Mesenteric fat pad (tissue), 1 donor: ENCODE measurements at places on chromosomes 12 and 14.

DNA sequence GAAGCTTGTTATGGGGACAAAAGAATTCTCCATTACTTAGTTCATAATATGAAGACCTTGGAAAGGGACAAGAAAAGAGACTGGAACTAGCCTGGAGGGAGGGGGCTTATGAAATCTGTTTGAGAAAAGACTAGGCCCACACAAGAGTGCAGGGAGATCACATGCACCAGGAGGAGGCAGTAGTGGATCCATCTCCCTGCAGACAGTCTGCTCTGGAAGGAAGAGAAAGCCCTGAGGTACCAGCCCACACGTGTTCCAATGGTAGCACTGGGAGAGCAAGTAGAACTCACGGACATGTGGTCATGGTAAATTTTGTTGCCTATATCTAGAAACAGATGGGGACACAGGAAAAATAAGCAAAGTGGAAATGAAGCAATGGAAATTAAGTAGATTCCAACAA, 445.4 kb downstream of the SOX5 start:
- no peak for DNase-seq

- DNase-seq, result no peak
Observed at GRCh38 chr14:66174453-66174891, 311.7 kb upstream of the CCDC196 start.

- DNase-seq, result peak; percentile 80
Observed at GRCh38 chr14:99268810-99269707, 2.9 kb downstream of the BCL11B start.

- no peak for DNase-seq
Observed at GRCh38 chr12:164207-164606, 49.8 kb downstream of the SLC6A12 start.

DNA sequence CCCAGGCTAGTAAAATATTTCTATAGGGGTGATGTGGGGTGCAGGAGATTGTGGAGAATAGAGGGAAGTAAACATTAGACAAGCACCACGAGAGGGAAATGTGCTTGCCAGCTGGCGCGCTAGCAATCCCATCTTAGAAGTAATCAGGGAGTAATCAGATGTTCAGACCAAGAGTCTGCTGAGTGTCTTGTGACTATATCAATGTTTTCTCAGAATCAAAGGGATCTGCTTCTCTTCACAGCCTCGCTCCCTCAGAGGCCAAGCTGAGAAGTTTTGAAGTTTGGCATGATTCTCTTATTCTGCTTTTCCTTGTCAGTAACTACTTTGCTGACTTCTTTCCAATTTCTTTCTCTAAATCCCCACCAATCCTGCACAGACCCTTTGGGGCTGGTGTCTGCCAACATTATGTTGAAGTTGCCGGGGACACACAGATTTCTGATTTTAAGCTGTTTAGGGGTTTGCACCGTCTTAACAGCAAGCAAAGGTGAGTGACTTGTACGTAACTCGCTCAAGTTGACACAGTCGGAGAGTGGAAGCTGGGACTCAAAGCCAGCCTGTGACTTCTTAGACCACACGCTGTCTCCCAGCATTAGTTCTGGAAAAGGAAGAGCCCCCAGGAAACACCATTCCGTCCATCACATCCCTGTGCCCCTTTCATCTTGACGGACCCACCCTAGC, 22.0 kb upstream of the TSPAN9 start:
- no peak for DNase-seq

DNA sequence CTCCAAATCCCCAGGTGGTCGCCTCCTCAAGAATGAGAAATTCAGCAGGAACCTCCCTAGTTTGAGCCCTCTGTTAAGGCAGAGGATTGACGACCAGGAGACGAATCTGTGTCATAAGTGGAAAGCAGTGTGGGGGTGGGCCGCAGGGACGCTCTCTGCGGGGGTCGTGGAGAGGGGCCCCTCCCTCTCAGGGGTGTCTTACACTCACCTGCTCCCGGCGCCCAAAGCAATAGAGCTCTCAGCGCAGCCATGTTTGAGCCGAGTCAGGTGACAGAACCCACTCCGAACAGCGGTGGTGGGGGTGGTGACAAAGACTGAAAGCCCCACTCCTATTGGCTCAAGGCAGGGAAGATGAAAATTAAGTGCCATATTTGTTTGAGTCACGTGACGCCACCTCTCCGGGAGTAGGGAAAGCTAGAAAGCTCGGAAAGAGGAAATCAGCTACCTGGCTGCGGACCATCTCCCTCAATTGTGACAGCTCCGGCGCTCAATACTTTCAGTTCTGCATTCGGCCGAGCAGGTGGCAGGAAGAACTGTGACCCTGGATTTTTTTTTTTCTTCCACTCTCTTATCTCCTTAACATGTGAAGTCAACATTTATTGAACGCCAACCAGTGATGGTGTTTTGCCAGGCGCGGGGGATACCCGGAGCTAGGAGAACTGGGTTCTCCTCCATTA, at the start of gene ZFYVE26:
TSS of gene ZFYVE26 (minus strand) at position 265 of the 677 bp plus-strand sequence. CDS start 627 bp downstream, outside the sequence.
- DNase-seq, result peak; percentile 91

GRCh38 chr14:26870722-26871617, 273.1 kb upstream of the NOVA1 start:
- no peak for DNase-seq

DNA sequence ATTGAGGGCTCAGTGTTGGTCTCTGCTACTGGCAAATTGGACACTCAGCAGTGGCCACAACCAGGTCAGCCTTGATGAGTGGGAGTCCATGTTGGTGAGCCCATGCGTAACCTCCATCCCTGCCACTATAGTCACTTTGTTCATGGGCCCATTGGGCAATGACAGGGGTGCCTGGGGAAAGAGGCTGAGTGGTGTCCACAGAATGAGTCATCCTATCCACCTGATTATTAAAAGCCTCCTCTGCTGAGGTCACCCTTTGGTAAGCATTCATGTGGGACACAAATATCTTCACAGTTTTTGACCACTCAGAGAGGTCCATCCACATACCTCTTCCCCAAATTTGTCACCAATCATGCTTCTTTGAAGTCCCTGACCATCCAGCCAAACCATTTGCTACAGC, 50.0 kb downstream of the FIGNL2 start:
- DNase-seq, result no peak

DNA sequence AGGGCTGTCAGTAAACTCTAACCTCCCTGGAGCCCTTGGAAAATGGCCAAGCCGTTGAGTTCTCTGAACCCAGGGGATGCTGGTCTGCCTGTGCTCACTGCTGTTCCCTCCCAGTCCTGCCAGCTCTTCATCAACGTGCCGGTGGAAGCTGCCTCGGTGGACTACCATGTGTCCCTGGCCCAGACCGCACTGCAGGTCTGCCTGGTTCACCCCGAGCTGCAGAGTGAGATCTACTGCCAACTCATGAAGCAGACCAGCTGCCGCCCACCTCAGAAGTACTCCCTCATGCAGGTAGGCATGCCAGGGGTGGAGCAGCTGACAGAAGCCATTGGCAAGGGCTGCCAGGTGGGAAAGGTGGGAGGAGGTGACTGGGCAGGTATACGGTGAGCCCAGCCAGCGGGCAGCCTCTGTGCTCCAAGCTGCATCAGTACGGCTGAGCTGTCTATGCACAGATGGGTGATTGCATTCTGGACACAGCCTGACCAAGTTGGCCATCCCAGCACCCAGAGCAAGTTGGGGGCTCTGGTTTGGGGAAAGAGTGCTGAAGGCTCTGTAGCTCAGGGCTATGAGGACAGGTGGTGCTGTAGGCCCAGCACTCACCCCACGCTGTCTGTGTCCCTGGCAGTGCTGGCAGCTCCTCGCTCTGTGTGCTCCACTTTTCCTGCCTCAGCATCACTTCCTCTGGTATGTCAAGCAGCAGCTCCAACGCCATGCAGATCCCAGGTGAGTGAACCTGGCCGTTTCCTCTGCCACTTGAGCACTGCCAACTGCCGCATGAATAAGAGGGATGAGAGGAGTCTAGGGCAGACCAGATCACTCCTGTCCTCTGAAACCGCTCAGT, 21.9 kb downstream of the PIGH start:
- peak; percentile 86 for DNase-seq

- DNase-seq, result no peak
Observed at GRCh38 chr12:3164454-3165077, 87.4 kb downstream of the TSPAN9 start.

DNA sequence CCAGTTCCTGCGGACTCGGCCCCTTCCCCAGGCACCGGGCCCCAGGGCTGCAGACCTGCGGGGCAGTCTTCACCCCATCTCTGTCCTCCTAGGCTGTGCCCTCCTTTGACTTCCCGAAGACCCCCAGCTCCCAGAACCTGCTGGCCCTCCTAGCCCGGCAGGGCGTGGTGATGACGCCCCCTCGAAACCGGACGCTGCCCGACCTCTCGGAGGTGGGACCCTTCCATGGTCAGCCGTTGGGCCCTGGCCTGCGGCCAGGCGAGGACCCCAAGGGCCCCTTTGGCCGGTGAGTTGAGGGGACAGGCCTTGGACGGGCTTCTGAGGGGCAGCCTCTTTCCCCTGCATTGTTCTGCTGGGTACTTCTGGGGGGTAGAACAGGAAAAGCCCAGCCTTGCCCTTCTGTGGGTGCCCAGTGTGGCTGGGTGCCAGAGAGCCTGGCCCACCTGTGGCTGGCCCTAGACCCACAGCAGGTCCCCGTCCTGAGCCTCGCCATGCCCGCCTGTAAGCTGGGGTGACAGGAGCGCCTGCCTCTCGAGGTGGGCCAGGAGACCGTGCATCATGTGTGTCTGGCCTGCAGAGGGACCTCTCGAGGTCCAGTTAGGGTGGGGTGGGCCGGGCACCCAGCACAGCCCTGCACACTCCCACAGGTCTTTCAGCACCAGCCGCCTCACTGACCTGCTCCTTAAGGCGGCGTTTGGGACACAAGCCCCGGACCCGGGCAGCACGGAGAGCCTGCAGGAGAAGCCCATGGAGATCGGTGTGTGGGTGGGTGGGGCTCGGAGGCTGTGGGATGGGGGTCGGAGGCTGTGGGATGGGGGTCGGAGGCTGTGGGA, 12.6 kb upstream of the PUS1 start:
- no peak for DNase-seq

DNA sequence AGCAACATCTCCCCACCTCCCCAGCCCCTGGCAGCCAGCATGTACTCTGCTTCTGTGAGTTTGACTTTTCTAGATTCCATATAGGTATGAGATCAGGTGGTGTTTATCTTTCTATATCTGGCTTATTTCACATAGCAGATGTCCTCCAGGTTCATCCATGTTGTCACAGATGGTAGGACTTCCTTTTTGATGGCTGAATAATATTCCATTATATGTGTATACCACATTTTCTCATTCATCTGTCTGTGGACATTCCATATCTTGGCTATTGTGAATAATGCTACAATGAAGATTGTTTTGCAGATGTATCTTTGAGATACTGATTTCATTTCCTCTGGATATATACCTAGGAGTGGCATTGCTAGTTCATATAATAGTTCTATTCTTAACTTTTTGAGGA, 18.4 kb downstream of the ALKBH2 start:
- DNase-seq, result no peak

GRCh38 chr14:58829594-58829993, 191.8 kb downstream of the DACT1 start:
- no peak for DNase-seq

DNA sequence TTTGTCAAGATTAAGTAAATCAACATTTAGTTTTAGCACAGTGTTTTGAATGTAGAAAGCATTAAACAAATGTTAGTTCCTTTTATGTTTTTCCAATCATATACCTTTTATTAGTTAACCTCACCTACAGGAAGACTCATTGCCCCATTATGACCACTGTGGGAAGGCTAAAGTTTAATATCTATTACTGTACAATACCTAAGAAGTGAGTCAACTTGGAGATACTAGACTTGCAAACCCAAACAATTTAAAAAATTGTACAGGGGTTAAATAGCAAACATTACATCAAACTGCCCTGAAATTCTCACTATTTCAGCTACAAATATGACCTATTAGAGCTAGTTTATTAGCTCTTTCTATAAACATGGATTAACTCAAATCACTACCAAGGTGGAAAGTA, 8.6 kb upstream of the G2E3 start:
- no peak for DNase-seq

DNA sequence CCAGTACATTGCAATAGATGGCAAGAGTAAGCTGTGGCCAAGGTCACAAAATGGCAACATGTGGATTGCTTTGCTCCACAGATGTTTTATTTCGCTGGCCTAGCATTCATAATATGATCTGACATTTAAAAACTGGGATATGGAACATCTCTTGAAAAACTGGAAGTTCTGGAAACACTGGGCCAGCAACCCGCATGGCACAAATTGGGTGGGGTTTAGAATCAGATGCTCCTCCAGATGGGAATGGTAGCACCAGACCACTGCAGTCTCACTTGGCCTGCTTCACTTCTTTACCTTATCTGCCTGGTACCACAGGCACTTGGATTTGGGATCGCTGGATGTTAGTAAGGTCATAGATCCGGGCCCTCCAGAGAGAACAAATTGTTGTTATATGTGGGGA, 10.1 kb downstream of the ZC2HC1C start:
- DNase-seq, result no peak

DNA sequence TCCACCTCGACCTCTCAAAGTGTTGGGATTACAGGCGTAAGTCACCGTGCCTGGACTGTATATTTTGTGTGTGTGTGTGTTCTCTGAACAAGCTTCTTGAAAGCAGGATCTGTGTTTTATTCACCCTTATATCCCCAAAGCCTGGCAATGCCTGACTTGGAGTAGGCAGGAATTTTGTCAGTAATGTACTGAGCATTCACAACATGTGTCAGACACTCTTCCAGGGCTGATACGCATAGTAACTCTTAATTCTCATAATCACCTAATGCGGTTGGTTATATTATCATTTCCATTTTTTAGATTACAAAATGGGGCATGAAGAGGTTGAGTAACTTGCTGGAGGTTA, 50.4 kb upstream of the PLEKHG3 start:
- DNase-seq, result no peak

GRCh38 chr12:53844994-53845844, 93.4 kb upstream of the HOXC13 start:
- no peak for DNase-seq

- DNase-seq, result no peak
Observed at GRCh38 chr14:66291756-66292155, 194.4 kb upstream of the CCDC196 start.

GRCh38 chr12:713281-713875, 39.0 kb upstream of the WNK1 start:
- DNase-seq, result peak; percentile 24

DNA sequence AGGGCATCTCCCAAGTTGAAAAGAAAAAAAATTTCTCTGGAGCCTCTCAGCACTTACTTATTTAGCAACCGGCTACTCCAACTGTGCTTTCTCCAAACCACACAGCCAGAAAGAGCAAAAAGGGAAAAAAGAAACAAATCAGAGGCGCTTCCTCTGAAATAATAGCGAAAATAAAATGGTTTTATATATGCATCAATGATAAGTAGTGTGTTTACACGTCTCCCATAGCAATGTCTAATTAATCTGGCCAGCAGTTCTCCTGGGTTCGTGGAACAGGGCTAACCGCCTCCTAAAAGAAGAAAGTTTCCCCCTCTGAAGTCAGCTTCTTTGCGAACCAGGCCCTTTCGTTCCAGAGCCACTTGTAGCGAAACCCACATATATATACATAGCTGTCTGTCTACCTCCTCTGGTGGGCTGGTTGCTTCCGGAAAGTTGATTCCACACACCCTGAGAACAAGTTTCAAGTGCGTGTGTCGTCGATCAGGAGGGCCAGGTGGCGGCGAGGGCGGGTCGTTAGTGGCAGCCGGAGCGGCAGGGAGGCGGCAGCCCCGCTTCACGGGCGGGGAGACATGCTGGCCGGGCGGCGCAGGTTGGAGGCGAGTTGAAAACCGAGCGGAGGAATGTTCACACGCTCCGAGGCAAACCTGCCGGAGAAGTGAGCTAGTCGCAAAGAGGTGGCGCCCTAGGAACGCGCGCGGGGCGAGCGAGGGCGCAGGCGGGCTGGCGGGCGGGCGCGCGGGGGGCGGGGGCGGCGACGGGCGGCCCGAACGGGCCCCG, 2.7 kb downstream of the PTHLH start:
- no peak for DNase-seq
